NCI-H2107 (cell line): ENCODE measurements at places on chromosomes 3 and 15.

DNA sequence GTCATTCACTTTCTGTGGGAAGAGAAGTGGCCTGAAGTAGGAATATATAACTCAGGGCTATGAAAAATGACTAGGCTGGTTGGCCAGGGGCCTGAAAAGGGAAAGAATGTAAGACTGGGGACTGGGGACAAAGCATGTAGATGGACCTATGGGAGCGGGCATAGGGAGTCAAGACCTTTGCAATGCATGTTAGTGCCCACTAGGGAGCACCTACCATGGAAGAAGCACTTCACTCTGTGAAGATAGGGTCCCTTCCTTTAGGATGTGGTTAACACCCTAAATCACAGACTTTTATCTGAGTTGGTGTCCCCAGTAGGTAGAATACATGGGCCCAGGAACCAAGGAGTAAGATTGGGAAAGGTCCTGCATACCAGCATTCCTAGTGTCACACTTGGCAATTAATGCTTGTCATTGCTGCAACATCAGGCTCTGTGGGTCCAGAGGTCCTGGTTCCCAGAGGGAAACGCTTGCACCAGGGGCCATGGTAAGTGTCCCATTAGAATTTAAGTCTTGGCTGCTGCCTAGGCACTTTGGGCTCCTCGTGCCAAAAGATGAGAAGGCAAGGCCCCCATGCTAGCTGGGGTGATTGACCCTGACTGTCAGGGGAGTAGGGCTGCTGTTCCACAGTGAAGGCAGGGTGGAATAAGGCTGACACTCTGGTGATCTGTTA, 79.6 kb downstream of the CRYGS start:
- DNase-seq, result no peak

- DNase-seq, result no peak
Observed at GRCh38 chr15:85154061-85154460, 172.4 kb downstream of the PDE8A start.

- no peak for DNase-seq
Observed at GRCh38 chr3:149131589-149131988, 2.2 kb downstream of the HPS3 start.

GRCh38 chr3:46566040-46566641, at the start of gene LRRC2:
LRRC2 (minus strand) TSS chr3:46566302; CDS start chr3:46551591, 14,711 bp downstream.
- DNase-seq, result no peak

DNA sequence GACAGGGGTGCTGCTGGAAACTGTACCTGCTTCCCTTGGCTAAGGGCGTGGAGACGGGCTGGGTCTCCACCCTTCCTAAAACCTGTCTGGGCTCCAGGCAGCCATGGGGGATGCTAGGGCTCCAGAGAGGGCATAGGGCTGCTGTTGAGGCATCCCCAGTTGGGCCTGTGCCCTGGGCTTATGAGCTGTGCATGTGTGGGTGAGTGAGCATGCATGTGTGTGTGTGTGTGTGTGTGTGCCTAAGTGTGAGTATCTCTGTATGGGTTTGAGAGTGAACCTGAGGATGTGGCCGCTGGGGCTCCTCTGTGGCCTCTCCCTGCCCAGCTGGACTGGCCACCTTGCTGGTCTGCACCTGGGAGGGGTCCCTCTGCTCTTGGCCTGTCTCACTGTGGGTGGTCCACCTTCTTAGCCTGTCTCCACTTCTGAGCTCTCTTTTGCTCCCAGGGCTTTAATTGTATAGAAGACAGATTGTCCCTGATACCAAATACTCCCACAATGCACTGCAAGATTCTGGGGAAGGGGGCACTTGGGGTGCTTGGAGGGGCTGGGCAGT, 11.9 kb upstream of the TMEM115 start:
- no peak for DNase-seq

GRCh38 chr3:71600646-71601288, 17.2 kb upstream of the FOXP1 start:
- DNase-seq, result no peak

GRCh38 chr3:63937661-63938651, 25.8 kb upstream of the SCAANT1 start:
- DNase-seq, result no peak

GRCh38 chr3:113111011-113111707, 100.2 kb upstream of the BOC start:
- DNase-seq, result no peak

GRCh38 chr3:12192655-12193484, 34.2 kb upstream of the TIMP4 start:
- DNase-seq, result no peak

DNA sequence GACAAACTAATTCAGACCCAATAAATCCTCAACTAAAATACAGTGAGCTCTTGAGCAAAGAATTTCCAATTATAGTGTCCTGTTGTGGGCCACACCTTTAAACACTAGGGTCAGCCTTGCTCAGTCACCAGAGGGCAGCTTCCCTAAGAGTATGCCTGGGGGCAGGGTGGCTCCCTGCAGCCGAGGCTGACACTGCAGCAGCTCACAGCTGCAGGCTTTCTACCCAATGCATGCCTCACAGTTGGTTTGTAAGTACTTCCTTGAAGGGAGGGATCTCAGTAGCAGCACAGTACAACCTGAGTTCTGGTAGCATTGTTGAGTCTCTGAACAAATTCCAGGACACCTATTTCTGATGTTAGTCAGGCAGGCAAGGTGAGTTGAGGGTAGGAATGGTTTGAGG, 335.6 kb downstream of the TUSC7 start:
- no peak for DNase-seq

GRCh38 chr3:47004369-47005211, 25.1 kb downstream of the NBEAL2 start:
- no peak for DNase-seq
